ENCODE measurements at places on chromosomes 7 and 10. TPM values are rescaled to one million over a fixed set of nuclear protein-coding genes. Genes with fewer than 3 reads are reported as not detected.

- peak; percentile 21 for DNase-seq
Measured at GRCh38 chr10:31808258-31809218, 120.1 kb downstream of the ARHGAP12 start.

- DNase-seq, result no peak
Measured at GRCh38 chr10:13146379-13146778, 15.0 kb upstream of the MCM10 start.

DNA sequence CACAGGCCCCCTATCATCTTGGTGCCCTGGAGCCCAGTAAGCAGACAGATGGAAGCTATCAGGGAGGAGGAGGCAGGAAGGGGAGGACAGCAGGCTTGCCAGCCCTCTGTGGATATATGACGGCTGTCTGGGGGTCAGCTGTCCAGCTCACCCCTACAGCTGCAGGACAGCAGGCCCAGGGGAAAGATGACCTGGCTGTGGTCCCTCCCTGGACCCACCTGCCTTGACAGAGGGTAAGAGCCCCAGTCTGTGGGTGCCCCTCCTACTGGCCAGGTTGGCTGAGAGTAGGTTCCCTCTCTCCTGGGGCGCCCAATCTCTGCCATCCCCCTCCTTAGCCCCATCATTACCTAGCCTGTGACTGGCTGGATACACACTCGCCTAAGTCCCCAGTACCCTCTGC lies 62.5 kb downstream of the C10orf143 start:
- no peak for DNase-seq

GRCh38 chr10:118259288-118259906 lies 82.7 kb downstream of the FAM204A start:
- peak; percentile 51 for DNase-seq

- no peak for DNase-seq
Measured at GRCh38 chr7:10471280-10472058, 502.2 kb upstream of the PHF14 start.

DNA sequence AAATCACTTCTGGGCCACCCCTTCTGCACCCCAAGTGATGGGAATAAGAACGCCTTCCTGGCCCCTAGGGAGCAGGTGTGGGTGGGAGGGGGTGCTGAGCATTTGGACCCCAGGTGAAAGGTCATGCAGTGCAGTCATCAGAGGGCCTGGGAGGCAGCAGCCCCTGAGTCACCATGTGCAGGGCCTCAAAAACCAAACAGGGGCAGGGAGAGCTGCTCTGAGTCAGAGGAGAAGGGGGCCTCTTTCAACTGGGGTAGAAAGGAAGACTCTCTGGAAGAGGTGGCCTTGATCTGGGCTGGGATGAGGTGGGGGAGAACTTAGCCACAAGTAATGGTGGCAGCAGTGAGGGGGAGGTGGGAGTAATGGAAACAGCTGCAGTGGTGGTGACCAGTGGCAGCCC lies 164.3 kb downstream of the BUB3 start:
- DNase-seq, result peak; percentile 12

GRCh38 chr7:5533821-5534367 lies 110.3 kb upstream of the TNRC18 start:
- DNase-seq, result no peak

- DNase-seq, result no peak
Measured at GRCh38 chr10:112913661-112914287, 36.3 kb upstream of the TCF7L2 start.

- DNase-seq, result no peak
Measured at GRCh38 chr10:103793429-103793828, 61.9 kb downstream of the SH3PXD2A start.

MRLN gene
- not detected for total RNA-seq

CDC14C gene
- not detected for total RNA-seq

SRRT gene
- total RNA-seq, result 116 TPM

ODAD2 gene
- total RNA-seq, result 1.9 TPM

EEPD1 gene
- 10.7 TPM for total RNA-seq
